ENCODE measurements at places on chromosomes 2 and 18.

DNA sequence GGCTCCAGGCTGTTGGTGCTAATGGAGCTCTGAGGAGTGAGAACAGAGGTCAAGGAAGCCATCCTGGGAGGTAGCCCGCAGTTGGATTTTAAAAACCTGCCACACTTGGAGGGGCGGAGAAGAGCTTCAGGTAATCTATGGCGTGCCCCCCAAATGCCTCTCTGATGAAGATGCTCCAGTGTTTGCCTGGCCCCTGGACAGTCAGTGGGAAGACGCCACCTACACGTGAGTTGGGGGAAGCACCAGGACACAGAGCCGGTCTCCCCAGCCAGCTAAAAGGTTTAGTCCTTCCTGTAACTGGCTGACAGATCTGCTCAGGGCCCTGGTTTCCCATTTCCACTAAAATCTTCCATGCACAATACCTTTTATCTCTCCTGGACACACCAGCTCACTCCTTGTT, 225.0 kb downstream of the TTC32 start:
- DNase-seq: no peak

DNA sequence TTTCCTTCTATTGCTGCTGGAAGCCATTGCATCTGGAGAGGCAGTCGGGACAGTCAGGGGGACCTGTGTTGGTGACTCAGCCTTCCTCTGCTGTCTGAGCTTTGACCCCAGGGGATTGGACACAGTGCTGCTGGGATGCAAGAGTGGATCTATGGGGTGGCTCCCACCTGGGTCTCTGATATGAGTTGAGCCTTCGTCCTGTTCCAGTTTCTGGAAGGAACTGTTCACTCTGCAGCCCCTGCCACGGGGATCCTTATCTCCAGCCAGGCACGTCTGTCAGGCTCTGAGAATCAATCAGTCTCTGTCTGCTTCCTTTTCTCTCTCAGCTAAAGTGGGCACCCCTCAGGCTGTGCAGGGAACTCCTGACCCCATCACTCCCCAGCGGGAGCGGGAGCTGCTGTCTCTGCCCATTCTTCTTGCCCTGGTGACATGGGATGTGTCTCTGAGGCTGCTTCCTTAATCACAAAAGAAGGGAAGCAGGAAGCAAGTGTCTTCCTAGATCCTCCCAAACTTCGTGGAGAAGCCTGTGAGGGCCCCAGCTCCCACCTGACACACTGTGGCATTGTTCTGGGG, 51.7 kb downstream of the ARHGAP28 start:
- no peak for DNase-seq

DNA sequence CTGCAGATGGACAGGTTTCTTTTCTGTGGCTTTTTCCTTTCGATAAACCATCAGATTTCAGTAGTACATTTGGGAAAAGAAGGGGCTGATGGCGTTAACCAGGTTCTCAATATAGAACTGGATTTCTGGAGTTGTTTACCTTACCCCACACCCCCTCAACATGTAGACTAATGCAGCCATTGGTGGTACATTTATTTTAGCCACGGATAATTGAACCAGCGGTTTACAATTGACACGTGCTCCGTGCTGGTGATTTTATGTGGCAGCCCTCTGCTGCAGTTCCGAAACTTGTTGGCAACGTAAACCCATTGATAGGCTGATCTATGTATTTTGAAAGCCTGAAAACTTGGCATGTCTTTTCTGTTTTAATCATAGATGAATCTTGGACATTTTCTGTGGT, 5.4 kb downstream of the SOX11 start:
- no peak for DNase-seq

GRCh38 chr2:64653109-64654062, at the start of gene SERTAD2:
TSS of gene SERTAD2 (minus strand) at chr2:64653913. CDS start at chr2:64636871, 17,042 bp downstream.
- peak; percentile 88 for DNase-seq

DNA sequence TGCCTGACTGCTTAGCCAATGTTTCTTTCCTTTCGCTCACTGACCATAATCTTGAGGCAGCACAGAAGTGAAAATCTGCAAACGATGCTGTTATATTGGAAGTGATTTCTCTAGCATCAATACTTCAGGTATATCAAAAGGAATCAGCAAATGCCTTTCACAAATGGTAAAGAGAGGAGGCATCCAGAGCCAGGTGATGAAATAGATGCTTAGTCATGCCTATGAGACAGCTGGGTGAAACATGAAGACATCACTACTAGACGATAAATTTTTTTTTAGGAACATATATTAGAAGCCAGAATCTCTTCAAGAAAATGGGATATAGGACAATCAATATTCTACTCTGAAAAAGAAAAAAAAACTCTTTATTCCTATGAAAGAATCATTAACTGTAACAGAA, 249.2 kb upstream of the SLC39A10 start:
- no peak for DNase-seq

GRCh38 chr18:54387631-54388030, 29.9 kb downstream of the C18orf54 start:
- no peak for DNase-seq

- DNase-seq: no peak
Measured at GRCh38 chr18:12085786-12086185, 7.9 kb upstream of the ANKRD62 start.

GRCh38 chr2:21656330-21657075, 532.7 kb downstream of the TDRD15 start:
- no peak for DNase-seq

GRCh38 chr2:105972246-105972645, 221.9 kb downstream of the UXS1 start:
- DNase-seq: no peak

- no peak for DNase-seq
Measured at GRCh38 chr2:449246-450067, 161.6 kb upstream of the ALKAL2 start.

- DNase-seq: no peak
Measured at GRCh38 chr2:38653715-38654527, 12.0 kb upstream of the GALM start.

DNA sequence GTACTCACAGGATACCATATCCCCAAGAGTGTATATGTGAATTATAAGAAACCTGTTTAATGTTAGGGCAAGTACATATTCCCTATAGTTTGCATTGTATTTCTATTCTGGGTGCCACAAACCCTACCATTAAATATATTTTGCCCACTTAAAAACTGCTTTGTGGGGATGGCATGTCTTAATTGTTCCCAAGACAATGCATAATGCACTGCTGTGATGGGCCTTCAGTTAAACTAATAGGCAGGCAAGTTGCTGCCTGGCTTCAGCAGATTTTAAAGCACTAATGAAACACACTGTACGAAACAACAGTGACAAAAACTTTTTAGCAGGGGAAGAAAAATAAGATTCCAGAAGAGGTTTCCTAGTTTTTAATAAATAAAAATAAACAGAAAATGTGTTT, 104.8 kb upstream of the VRK2 start:
- DNase-seq: no peak

DNA sequence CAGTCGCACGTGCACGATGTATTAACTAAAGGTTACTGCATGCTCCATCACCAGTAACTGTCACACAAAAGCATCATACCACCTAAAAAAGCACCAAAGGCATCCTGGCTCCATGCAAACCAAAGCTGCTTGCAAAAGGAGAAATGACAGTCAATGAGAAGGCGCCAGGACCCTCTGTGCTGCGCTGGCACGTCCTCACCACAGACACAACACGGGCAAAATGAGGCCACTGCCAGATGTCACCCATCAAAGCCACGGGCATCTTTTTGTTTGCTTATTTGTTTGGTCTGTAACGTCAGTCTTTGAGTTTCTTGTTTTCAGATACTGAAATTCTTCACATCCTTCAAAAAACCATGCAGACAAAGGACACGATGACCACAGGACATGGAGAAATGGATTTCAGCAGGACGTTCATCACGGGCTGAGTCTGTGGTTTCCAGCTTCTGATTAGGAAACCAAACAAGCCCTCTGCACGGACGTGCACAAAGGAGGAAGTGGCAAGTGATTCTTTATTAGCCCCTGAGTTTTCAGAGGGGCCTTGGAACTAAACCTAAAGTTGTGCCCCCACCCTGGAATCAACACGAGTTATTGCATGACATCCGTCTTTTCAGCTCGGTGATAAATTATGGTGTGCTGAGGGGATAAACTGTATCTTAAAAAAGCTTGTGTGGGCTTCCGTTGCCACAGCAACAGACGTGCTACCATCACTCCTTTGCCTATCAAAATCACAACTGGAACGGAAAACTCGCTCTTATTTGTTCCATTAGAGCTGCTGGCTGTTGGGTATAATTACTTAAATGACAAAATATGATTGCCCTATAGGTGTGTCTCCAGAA, 181.8 kb downstream of the EIPR1 start:
- no peak for DNase-seq

- DNase-seq: no peak
Measured at GRCh38 chr2:194822657-194823056, 834.4 kb upstream of the SLC39A10 start.

DNA sequence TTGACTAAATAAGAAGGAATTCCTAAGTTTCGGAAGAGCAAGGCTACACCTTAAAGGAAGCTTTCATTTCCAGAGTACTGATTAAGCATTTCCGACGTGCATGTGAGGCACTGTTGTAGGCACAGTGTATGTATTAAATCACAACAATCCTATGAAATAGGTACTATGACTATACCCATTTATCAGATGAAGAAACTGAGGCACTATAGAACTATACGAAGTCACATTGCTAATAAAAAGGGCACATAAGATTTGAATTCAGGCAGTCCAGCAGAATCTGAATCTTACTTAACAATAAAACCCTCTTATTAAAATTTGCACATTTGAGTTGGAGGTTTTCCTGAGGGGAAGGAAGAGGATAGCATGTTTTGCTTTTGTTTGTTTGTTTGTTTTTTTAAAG, 243.5 kb upstream of the FANCL start:
- no peak for DNase-seq

- DNase-seq: no peak
Measured at GRCh38 chr2:183123959-183124221, 353 bp upstream of the NUP35 start.

GRCh38 chr2:69947325-69947931, 14.0 kb downstream of the ASPRV1 start:
- peak; percentile 9 for DNase-seq

- DNase-seq: no peak
Measured at GRCh38 chr18:49743117-49743567, 70.2 kb downstream of the ACAA2 start.

GRCh38 chr2:60538101-60538500, 15.4 kb downstream of the BCL11A start:
- no peak for DNase-seq

DNA sequence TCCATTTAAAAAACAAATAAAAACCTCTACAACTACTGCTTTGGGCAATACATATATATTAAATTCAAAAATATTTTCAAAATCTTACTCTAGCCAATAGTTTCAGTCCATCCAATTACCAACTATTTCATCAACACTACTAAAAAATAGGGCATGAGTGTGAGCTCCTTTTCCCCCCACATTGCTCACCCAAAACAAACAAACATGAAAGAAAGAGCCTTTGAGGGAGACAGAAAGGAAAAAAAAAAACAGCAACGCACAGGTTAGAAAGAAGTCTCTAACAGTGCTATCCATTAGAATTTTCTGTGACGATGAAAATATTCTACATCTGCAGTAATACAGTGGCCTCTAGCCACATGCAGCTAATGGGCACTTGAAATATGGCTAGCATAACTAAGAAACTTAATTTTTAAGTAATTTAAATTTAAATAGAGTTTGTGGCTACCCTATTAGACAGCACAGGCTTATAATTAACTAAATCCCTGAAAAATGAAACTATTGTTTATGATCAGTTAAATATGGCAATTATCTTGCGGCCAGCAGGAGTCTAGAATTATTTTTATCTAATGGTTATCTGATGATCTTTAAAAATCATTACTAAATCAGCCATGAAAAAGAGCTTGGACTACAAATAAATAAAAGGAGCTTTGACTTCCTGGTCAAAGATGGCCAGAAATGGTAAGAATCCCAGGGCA, 59.2 kb downstream of the RBMS1 start:
- no peak for DNase-seq

GRCh38 chr18:36629138-36629530, 199.7 kb downstream of the TPGS2 start:
- DNase-seq: no peak

DNA sequence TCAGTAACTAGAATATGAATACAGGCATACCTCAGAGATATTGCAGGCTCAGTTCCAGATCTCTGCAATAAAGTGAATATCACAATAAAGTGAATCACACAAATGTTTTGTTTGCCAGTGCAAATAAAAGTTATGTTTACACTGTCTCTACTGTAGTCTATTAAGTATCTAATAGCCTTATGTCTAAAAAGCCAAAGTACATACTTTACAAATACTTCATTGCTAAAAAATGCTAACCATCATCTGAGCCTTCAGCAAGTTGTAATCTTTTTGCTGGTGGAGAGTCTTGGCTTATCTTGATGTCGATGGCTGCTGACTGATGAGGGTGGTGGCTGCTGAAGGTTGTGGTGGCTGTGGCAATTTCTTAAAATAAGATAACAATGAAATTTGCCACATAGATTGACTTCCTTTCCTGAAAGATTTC, 159.4 kb downstream of the MYO1B start:
- no peak for DNase-seq

GRCh38 chr18:65235966-65236624, 514.7 kb upstream of the CDH7 start:
- DNase-seq: no peak

DNA sequence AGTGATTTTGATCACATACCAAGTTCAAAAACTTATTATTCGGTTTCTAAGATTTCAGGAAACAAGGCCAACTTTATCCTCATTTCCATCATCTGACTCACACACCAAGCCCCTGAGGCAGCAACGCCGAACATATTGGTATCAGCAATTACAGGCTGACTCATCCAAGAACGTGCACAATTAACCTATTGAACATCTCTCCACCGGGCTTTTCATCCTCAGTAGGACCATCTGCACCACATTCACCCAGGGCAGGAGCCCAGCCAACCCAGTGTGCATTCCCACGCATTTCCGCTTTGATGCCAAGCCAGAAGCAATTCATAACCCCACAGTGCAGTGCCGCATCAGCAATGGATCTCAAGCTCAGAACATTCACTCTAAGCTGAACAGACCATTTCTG, 52.9 kb downstream of the SCG2 start:
- DNase-seq: no peak

DNA sequence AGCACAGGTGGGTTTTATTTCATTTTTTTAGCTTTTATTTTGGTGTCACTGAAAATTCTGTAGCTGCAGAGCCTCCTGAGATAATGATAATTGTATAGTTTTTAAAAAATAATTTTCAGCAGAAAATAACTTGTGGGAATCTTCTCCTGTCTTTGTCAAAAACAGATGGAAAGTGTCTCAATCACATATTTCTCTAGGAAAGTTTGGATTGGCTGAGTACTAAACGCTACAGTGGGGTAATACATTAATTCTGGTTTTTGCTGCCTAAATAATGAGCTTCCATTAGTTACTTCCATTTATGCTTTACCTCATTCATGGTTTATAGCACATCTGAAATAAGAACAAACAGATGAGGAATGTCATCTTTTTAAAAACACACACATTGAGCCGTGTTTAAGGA, 2.2 kb downstream of the TWIST2 start:
- no peak for DNase-seq

DNA sequence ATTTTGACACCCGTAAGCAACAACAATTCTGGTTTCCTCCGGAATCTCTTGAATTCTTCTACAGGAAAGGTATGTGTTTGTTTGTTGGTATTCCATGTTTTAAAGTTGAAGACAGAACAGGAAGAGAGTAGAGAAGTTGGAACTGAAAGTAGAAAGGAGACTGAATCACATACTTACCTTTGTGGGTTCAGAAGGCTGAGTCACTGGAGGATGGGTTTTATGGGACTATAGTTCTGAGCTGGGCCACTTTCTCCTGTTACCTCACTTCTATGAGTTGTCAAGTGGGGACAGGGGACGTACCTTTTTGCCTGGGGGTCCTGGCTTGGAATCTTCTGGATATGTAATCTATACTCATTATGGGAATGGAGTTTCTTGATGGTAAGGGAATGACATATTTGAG, 40.9 kb downstream of the KDM3A start:
- DNase-seq: no peak
